ENCODE measurements at places on chromosomes 6 and 20.
A peak's percentile ranks its signal among the peaks of the same experiment; 100 is the strongest.

DNA sequence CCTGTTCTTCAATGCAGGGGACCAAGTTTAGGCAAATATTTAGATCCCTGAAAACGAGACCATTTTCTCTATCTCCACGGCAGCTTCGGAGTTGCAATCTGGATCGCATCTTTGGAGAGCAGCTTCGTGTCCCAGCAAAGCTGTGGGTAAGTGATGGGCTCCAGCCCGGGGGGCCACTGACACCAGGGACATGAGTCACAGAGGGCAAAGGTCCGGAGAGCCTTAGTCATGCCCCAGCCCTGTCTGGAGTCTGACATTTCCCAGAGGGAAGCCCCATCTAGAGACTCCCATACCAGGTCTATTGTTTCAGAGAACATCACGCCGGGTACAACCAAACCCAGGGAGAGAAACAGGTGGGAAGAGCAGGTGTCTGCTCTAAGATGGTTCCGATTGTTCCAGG is 95.9 kb downstream of the NFATC2 start:
- DNase-seq: peak; percentile 98

GRCh38 chr6:128439627-128440026 is 80.8 kb downstream of the PTPRK start:
- no peak for DNase-seq

DNA sequence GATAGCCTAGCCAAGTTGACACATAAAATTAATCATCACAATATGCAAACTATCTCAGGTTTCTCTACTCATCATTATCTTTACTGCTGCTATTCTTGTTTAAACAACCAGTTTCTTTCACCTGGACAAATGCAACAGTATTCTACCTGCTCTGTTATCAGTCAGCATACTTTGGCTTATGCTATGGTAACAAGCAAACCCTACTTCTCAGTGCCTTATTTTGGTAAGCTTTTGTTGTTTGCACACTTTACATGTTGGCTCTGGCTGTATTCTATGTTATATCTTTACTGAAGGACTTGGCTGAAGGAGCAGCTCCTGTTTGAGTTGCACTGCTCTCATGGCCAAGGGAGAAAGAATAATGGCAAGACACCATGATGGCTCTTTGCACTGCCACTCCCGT is 463.1 kb downstream of the EPM2A start:
- no peak for DNase-seq

DNA sequence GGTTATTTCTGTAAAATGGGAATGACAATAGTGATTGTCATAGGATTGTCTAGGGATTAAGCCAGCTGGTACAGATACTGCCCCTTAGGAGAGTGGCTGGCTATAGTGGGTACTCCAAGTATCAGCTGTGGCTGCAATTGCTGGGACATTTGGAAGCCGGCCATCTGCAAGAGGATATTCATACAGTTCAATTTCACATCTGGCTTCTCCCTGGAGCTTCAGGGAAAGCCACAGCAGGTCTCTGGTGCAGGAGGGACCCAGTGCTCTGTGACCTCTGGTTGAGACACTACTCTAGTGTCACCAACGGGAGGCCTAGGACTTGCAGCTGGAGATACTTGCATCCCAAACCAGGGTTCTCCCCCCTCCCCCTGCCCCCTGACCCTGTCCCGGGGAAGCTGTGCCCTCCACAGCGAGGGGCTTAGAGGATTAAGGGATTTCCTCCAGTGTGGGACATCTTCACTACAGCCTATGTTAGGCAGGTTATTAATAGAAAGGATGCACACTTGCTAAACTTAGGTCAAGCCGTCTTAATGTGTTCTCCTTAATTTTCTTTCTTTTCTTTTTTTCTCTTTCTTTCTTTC is 2.7 kb downstream of the SLC2A10 start:
- DNase-seq: no peak

- DNase-seq: peak; percentile 26
Measured at GRCh38 chr20:60851826-60852704, 400.0 kb upstream of the CDH4 start.

GRCh38 chr6:144481527-144481926 is 196.4 kb downstream of the UTRN start:
- DNase-seq: peak; percentile 12

DNA sequence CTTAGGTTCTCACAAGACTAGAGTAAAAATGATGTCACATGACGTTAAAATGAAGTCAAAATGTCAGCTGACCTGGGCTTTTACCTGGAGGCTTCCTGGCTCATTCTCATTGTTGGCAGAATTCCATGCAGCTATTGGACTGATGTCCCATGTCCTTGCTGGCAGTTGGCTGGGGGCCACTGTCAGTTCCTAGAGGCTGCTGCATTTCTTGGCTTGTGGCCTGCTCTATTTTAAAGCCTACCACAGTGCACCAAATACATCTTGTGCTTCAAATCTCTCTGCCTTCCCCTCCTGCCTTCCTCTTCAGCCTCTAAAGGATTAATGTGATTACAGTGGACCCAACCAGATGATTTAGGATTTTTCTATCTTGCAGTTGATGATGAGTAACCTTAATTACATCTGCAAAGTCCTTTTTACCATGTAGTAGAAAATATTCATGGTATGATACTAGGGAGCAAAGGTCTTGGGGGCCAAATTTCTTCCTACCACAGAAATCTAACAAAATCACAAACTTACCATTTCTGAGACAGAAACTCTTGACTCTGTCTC is 81.9 kb downstream of the FIG4 start:
- DNase-seq: peak; percentile 48

DNA sequence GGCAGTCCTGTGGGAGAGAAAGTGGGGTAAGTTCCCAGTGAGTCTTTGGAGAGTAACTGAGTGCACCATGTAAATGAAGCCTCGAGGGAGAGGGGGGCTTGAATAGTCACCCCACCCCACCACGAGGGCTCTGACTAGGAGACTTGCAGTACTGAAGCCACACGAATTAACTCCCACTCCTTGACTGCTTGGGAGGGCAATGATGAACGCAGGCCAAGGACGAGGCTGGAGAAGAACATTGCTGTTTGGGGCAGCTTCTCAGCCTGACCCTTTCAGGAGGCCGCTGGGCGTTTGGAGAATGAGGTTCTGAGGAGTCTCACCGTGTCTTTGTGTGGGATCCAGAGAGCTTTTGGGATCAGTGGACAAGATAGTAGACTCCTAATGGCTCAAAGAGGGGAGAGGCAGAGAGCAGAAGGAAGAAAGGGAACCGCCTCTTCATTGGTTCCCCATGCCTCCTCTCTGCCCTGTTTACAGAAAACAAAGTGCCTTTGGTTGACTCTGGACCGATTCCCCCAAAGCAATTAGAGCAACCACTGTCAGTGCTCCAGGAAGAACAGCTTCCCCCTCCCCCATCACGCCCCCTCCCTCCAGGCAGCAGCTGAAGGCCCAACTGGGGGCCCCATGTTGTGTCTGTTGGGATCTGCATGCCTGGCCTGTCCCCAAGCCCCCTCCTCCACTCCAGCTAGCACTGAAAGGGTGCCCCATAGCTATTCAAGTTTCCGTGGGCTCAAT is 41.7 kb upstream of the CDKN1A start:
- no peak for DNase-seq

Data from ELR (cell line).